Stromal cell of bone marrow (primary cell): ENCODE measurements at places on chromosomes 6 and 20.

- no peak for DNase-seq
Observed at GRCh38 chr20:59064214-59064722, 21.7 kb upstream of the PRELID3B start.

GRCh38 chr6:110378552-110378951 is 20.4 kb upstream of the METTL24 start:
- DNase-seq = no peak

DNA sequence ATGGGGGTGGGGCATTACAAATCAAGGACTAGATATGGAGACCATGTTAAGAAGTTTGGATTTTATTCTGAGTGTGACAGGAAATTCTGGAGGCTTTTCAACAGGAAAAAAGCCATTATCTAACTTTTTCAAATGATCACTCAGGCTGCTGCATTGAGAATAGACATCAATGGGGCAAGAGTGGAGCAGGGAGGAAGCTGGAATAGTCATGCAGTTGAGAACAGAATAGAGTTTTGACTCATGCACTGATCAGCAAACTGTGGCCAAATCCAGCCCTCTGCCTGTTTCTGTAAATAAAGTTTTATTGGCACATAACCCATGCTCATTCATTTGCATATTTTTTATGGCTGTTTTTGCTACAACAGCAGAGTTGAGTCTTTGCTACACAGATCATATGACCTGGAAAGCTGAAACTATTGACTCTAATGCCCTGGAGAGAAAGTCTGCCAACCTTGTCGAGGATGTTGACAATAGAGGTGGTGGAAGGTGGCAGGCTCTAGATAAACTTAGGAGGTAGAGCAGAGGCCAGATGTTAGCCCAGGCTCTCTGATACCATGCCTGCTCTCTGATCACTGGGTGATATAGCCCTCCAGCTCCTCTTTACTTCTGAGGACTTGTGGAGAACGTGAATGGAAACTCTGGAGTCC is 441.8 kb downstream of the PTPRT start:
- DNase-seq = no peak

GRCh38 chr6:56051202-56051598 is 175.8 kb upstream of the BMP5 start:
- DNase-seq = no peak

- no peak for DNase-seq
Observed at GRCh38 chr6:112348334-112348874, 1.3 kb downstream of the RFPL4B start.

DNA sequence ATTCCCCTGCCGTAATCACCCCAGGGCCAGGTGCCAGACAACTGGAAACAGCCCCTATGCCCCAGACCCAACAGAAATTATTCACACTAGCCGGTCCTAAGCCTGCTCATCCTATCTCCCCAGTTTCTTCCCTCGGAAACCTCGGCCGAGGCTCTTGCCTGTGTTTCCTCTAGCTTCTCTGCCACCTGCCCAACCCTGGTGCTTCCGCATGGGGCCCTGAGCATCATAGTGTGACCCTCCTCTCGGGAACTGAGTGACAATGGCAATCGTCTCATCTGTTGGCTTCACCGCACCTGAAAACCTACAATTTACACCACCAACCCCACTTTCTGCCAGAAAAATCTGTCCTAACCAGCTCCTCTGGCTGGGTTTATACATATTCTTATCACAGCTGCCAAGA is 257.3 kb downstream of the SOD2 start:
- no peak for DNase-seq

- DNase-seq = no peak
Observed at GRCh38 chr6:108734271-108734922, 113.8 kb upstream of the ARMC2 start.

- no peak for DNase-seq
Observed at GRCh38 chr6:53309059-53309900, 39.5 kb downstream of the ELOVL5 start.

GRCh38 chr6:98942263-98942803 is 5.4 kb downstream of the FBXL4 start:
- no peak for DNase-seq

DNA sequence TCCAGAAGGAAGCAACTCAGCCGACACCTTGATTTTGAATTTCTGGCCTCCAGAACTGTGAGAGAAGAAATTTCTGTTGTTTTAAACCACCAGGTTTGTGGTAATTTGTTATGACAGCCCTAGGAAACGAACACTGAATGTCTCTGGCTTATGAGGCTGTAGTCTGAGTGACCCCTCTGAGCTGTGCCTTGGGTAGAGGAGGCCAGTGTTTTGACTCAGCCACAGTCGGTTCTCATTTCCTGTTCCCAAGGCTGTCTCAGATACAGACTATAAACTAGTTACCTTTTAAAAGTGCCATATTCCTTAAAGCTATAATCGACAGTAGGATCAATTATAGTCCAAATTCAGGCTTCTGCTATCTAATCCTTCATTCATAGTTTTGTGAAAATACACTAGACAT is 391.2 kb upstream of the MAP3K7 start:
- no peak for DNase-seq

DNA sequence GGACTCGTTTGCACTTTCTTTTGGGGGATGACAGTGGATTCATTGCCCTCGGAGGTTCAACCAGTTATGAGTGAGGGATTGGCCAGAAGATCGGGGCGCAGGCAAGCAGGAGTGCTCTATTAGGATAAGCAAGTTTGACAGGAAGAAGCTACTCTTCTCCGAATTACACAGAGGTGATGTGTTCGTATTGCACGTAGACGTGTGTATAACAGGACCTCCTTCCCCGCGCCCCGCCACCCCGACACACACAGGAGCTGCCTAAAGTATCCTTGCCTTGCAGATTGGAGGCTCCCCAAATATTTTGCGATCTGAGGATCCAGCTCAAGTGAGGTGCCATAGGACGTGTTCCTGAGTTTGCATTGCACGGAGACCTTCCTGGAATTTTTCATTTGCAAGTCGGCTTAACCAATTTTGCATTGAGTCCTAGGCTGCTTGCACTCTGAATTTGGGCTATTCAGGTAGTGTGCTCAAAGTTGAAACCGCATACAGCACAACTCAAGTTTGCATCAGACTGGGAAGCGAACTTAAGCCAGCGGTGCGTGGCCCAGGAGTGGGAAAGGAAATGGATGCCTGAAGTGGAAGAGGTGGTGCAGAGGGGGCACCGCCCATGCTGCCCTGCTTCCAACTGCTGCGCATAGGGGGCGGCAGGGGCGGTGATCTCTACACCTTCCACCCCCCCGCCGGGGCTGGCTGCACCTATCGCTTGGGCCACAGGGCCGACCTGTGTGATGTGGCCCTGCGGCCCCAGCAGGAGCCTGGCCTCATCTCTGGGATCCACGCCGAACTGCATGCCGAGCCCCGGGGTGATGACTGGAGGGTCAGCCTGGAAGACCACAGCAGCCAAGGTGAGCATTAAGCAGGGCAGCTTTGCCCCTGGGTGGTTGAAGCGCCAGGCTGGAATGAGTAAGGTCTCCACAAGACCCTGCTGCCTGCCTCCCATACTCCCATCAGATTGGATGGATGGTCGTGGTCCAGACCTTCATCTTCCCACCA is 770 bp downstream of the TCF19 start:
- DNase-seq = no peak

- DNase-seq = no peak
Observed at GRCh38 chr6:100626721-100627120, 162.0 kb upstream of the SIM1 start.

GRCh38 chr20:49610691-49611538 is 43.0 kb upstream of the PTGIS start:
- DNase-seq = no peak

- DNase-seq = no peak
Observed at GRCh38 chr6:124356811-124357210, 553.1 kb downstream of the NKAIN2 start.

- DNase-seq = no peak
Observed at GRCh38 chr20:50675671-50676376, 15.5 kb downstream of the RIPOR3 start.

GRCh38 chr6:116108836-116109235 is 8.2 kb downstream of the NT5DC1 start:
- DNase-seq = no peak

- no peak for DNase-seq
Observed at GRCh38 chr20:4439461-4439860, 282.2 kb upstream of the PRND start.

GRCh38 chr6:89081129-89081422 is 525 bp downstream of the PNRC1 start:
- no peak for DNase-seq

GRCh38 chr20:43766385-43766784 is 39.6 kb upstream of the GTSF1L start:
- DNase-seq = no peak

- DNase-seq = no peak
Observed at GRCh38 chr6:15752820-15753219, 90.0 kb upstream of the DTNBP1 start.

- DNase-seq = no peak
Observed at GRCh38 chr6:126513198-126513597, 173.3 kb downstream of the CENPW start.

DNA sequence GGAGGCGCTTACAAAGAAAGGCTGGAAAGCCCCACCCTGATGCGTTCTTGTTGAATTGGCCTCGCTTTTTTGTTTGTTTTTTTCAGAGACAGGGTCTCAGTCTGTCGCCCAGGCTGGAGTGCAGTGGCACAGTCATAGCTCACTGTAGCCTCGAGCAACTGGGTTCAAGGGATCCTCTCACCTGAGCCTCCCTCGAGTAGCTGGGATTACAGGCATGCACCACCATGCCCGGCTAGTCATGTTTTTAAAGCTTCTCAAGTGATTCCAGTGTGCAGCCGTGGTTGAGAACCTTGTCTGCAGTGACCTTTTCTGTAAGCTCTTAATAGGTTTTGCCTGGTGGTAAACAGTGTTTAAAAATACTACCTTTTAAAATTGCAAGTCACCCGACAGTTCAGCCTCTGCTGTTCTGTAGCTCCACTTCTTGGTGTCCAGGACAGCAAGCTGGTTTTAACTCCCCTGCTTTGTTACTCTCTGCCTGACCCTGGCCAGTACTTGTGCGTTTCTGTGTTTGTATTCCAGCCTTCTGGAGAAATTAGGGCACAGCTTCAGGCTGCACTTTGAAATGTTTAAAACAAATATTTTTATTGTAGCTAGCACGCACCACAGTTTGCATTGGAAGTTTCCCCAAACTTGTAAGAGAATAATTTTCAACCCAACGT is 54.4 kb downstream of the KDM1B start:
- no peak for DNase-seq

GRCh38 chr6:23681743-23682142 is 444.3 kb upstream of the NRSN1 start:
- no peak for DNase-seq

DNA sequence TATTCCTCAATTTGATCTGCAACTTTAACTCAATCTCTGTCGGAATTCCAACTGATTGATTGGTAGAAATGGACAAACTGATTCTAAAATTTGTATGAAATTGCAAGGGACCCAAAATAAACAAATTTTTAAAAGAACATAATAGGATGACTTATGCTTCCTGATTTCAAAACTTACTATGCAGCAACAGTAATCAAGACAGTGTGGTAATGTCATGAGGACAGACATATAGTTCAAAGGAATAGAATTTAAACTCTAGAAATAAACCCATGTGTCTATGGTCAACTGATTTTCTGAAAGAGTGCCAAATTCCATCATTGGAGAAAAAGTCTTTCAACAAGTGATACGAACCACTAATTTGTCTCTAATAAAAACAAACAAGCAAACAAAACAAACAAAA is 1320.1 kb upstream of the GJE1 start:
- no peak for DNase-seq

DNA sequence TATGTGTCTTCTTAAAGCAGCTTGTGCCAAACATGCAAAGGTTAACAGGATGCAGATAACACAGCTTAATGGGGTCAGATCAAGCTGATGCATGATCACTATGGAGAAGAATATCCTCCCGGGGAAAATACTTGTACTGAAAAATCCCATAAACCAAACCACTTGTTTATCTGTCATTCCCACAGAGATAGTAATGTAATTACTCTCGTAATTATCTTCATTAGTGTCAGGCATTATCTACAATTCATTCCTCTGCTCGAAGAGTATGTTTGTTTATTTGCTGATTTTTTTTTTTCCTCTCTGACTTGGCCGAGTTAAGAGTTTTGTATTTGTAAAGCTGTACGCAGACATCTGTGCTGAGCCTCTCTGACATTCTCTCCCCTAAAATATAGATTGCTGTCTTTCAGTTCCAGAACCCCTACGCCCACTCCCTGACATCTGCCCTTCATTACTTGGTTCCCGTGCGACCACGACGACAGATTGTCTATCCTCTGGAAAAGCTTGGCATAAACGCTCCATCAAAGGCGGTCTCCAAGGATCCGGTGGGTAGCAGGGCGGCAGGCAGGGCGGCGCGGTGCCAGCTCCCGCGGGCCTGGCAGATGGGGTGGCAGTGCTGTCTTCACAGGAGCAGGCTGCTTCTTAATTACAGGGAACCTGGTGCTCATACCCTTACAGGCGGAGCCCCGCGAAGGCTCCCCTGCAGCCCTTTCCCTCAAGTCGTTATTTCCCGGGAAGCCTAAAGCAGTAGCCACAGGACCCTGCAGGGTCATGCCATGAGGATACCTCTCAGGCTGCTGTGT is 147.2 kb downstream of the CFAP61 start:
- DNase-seq = no peak

DNA sequence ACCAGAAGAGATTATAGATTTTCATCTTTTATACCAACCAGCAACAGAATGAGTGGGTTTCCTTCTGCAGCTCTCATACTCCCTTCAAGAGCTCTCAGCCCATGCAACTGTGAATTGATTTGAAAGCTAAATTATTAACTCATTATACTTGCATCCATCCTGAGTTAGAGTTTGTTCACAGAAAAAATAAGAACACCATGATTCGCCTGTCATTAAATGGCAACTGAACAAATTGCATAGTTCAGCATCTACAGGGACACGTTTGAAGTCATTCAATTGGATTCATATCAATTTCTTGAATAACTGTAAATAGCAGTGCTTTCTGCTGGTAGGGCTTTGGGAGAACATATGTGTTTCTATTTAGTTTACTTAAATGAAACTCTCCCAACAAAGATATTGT is 65.7 kb downstream of the NKAIN2 start:
- no peak for DNase-seq

GRCh38 chr6:34934516-34934915 is 45.5 kb downstream of the ANKS1A start:
- DNase-seq = no peak

DNA sequence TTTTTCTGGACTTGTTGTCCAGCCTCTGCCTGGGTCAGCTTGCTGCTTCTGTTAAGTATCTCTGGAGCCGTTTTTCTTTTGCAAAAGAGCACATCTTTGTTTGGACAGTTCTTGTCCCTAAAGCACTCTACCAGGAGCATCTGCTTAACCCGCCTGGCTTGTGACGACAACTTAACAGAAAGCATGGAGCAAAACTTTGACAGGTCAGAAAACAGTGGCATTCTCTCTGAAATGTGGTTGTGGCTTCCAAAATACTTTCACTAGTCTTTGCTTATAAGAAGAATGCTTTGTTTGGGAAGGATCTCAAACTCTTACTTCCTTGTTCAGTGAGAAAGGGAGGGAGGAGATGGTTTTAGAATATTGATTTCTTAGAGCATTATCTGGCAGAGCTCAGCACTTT is 47.6 kb downstream of the CD109 start:
- no peak for DNase-seq

- no peak for DNase-seq
Observed at GRCh38 chr6:41157323-41157722, 3.2 kb upstream of the TREML1 start.
